ENCODE measurements at places on chromosomes 7 and 10.

GRCh38 chr7:139645572-139646523, 122.4 kb downstream of the CLEC2L start:
- DNase-seq: peak; percentile 28

- DNase-seq: no peak
These were observed 1.2 kb downstream of the SORCS1 start for GRCh38 chr10:107163076-107163855.

DNA sequence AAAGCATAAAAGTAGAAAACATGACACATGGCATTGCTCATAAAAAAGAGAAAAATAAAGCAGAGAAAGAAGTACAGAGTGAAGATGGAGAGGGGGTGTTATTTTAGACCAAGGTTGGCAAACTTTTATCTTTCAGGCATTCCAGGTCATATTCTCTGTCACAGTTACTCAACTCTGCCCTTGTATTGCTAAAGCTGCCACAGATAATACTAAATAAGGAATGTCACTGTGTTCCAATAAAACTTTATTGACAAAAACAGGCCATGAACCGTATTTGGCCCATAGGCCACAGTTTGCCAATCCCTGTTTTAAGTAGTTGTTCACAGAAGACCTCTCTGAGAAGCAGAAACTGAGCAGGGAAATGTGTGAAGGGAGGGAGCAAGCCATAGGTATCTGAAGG, 167.4 kb downstream of the GLI3 start:
- no peak for DNase-seq

DNA sequence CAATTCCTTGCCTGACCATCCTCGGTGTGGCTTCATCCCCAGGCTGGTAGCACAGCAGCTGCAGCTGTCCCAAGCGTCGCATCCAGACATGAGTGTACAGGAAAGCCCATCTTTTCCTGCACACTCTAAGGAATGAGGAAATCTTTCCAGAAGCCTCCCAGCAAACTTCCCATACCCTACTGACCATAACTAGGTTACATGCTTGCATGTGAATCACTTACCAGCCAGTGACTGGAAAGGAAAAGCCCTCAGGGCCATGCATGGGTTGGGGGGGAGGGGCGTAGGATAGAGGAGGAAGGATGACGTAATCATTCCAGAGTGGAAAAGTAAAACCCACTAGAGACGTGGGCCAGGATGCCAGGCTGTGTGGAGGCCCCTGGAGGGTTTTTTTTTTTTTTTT, 18.9 kb upstream of the ZNF212 start:
- DNase-seq: no peak

DNA sequence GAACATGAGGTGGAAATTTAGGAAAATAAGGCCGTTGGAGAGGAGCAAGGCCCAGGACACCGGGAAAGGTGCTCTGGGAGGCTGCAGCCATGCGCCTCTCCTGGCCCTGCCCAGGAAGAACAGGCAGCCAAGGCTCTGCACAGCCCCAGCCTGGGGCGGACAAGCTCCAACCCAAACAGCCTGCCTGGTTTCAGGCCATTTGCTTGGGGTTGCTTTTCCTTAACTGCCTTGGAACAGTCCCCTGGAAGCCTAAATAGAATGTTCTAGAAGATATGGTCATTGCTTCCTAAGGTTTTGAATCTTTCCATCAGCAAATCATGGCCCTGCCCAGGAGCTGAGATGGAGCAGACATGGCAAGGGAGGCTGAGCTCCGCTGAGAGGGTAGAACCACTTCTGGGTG, 11.0 kb downstream of the VSTM4 start:
- DNase-seq: no peak

GRCh38 chr7:836429-836828, 4.2 kb downstream of the SUN1 start:
- DNase-seq: no peak

Measured in SK-N-MC (cell line).